GM12864 (cell line): ENCODE measurements at places on chromosomes 5 and 9.

DNA sequence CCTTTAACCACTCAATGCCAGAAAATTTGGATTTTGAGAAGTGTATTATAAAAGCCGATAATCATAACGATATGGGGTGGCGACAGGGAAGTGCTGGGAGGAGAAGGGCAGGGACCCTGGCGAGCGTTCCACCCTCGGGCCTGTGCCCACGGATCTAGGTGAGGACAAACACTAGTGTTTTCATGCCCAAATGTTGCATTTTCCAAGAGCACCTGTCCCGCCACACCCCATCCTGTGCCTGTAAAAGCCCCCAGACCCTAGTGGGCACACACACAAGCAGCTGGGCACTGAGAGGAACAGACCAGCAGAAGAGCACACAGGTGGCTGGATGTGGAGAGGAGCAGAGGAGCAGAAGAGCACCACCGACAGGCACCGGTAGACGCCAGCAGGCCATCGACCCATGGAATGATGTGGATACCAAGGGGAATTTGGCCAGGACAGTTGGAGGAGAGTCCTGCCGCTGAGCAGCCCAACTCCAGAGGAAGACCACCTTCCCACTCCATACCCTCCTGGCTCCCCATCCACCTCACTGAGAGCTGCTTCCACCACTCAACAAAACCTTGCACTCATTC, 315.0 kb downstream of the EDIL3 start:
- DNase-seq, result no peak

GRCh38 chr5:155408465-155408864, 394.9 kb downstream of the KIF4B start:
- no peak for DNase-seq

DNA sequence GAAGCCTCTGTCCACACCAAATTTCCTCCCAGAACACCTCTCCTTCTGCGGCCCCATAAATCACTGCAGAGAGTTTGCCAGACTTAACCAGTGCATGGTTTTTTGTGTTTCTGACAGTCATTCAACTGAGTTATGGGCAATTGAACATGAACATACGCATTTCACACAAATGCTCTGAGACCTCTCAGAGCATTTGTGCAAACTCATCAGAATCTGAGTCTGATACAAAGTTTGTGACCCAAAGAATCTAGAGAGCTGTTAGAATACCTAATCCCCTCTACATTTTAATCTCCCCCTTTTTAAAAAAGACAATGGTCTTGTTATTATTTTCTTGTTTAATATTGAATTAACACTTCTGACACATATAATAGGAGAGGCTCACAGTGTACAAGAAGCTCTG, 416.9 kb upstream of the SMARCA2 start:
- no peak for DNase-seq

DNA sequence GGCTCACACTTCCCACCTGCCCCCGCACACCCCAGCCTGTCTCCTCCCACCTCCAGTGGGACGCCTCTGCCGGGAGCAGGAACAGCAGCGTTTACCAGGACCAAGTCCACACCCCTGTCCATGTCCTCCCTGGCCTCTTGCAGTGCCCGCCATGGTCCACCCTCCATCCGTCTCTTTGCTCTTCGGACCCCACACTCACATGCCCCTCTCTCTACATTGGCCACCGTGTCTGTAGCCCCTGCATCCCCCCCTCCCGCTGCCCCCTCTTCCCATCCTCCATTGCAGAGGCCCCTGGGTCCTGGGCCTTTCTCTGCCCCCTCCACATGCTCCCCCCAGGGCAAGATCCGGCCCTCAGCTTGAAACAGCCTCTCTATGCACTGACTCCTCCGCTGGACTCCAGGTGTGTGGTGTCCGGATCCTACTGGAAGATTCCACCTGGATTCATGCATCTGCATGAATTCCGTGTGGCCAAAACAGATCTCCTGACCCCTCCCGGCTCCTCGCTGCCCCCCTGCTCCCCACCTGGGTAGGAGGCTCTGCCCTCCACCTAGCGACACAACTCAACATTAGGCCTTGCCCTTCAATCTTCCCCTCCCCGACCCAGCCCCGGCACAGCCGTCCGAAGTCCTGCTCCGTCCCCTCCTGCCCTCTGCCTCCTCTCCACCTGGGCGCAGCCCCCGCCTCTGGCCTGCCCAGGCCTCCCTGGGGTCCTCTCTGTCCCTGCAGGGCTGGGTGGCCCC, 168.5 kb downstream of the OLFM1 start:
- no peak for DNase-seq

DNA sequence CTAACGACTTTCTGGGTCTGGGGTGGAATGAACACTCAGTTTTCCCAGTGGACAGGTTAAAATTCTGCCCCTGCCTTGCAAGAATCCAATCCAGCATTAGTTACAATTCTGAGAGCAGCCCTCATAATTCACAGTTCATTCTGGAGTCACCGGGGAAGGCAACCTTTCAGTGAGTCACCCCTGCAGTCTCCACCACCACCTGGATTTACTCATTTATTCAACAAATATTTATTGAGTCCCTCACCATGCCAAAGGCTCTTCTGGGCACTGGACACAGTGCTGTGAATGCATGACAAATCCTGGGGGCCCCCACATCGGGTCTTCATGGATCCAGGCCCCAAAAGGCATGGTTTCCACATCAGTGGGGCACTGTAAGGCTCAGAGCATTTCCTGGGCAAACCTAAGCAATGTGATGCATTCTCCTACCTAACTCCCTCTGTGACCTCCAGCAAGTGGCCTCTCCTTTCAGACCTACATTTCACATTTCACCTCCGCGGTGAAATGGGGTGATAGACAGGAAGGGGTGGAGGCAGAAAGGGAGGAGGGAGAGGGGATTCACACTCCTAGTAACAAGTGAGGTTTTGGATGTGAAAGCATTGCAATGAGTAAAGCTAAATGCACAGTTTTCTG, 6.4 kb upstream of the MSX2 start:
- no peak for DNase-seq

DNA sequence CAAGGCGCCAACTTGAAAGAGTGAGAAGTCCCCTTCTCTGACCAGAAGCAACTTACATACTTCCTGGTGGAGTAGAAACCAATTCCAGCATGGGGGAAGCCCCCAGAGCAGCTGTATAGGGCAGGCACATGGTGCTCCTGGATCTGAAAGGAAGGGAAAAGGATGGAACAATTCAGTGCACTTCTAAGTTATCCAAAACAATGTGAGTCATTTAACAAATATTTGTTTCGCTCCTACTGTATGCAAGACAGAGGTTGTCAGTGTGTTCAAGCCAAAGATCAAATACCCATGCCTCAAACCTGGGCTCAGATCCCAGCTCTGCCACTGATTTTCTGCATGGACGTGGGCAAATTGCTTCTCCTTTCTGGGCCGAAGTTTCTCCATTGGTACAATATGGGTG, 67.1 kb downstream of the LHX2 start:
- no peak for DNase-seq

DNA sequence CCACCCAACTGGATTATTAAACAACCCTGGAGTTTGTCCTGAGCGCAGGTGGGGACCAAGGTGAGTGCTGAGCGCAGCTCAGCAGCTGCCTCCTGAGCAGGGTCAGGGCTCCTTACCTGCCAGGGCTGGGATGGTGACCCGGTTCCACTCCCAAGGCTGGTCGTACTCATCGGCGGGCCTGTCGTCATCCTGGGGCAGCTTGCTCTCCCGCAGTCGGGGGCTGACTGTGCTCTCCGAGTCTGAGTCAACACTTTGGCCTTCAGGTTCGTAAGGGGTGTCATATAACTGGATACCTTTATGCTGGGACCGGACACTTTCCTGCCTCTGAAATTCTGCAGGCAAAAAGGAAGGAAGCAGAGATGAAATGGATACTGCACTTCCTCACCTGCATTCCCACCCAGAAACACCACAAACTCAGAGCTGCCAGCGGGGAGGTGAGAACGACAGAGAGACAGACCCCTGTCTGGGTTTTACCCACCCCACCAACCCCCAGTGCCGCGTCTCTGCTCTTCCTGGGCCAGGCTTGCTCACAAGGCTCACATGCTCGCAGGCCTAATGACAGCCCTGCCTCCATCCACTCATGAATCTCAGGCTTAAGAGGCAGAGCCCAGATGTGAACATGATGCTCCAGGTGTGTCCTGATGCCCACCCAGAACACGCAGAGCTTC, 70.7 kb upstream of the SLC25A51 start:
- DNase-seq, result no peak

DNA sequence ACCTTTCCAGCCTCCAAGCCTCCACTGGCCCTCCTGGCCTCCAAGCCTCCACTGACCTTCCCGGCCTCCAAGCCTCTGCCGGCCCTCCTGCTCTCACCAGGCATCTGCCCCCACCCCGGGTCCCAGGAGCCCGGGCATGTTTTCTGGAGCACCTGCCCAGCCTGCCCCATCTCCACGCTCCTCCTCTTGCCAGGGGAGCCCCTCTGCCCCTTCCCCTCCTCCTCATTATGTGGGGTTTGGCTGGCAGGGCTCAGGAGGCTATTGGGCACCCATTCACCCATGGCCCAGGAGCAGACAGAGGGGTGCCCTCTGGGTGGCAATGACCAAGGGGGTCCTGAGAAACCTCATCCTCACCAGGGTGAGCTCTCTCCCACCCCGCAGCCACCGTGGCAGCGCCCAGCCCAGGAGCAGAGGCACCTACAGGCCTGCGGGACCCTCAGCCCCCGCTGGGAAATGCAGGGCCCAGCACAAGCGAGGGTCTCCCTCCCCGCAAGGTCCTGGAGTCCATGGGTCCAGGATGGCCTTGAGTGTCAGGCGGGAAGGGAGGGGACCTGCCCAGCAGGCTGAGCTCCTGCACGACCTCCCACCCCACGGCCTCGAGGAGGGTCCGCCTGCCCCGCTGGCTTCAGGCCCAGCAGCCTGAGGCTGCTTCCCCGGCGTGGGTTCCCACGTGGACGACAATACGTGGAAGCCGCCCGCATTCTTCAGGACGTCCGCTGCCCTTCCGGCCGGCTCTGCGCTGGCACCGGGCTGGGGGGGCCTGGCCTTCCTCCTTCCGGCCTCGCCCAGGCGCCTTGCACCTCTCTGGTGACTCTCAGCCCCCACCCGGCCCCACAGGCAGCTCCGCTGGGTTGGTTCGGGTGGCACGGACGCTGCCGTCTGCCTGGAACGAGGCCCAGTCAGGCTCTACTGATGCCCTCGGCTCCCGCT, 51.4 kb upstream of the NRARP start:
- DNase-seq, result no peak

GRCh38 chr9:115520646-115521045, 402.7 kb upstream of the TNC start:
- no peak for DNase-seq

DNA sequence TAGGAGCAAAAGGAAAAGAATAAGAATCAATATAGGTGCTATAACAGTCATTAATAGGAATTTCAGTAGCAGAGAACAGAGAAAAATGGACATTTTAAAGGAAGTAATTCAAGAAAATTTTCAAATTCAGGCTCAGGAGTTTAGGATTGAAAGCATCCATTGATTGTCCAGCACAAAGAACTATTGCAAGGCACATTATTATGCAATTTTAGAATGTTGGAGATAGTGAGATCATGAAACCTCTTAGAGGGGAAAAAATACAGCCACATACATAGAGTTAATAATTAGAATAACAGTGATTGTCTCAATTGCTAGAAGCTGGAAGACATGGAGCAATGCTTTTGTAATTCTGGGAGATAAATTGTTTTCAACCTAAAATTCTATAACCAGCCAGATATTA, 31.5 kb downstream of the CNTLN start:
- DNase-seq, result no peak

GRCh38 chr5:112628214-112628980, 109.3 kb upstream of the APC start:
- no peak for DNase-seq

DNA sequence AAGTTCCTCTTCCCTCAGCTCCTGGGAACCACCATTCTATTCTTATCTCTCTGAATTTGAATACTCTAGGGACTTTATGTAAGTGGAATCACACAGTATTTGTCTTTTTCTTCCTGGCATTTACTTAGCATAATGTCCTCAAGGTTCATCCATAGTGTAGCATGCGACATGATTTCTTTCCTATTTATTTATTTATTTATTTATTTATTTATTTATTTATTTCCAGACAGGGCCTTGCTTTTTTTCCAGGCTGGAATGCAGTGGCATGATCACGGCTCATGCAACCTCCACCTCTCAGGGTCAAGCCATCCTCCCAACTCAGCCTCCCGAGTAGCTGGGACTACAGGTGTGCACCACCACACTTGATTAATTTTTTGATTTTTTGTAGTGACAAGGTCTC, 142.1 kb downstream of the GPBP1 start:
- DNase-seq, result no peak

DNA sequence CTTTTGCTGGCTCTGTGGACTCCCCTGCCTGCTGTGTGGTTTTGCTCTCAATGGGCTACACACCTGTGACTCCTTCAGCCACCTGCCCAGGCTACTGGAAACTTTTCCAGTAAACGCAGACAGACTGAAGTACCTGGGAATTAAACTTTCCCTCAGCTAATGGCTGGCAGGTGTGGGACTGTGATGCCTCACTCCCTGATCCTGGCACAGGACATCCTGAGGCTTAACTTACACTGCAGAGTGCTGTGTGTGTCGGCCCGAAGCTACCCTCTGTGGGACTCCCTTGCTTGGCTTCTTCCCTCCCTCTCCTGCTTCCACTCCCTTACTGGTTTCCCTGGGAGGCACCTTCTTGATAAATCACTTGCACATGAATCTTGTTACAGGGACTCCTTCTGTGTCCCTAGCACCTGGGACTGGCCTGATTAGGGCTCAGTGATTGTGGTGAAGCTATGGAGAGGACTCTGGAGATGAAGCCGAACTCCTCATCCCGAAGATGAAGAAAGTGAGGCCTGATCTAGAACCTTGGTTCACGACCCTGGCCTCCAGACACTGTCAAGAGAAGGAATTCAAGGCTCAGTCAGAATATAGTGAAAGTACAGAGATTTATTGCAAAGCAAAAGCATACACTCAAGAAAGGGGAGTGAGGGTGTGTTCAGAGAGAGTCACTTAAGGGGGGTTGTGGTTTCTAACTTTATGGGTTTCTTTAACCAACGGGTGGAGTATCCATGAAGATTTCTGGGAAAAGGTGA, 113.4 kb upstream of the ALDH1B1 start:
- no peak for DNase-seq

GRCh38 chr5:141420855-141421488, at the start of gene PCDHGA11:
PCDHGA11 (plus strand) TSS chr5:141421051; CDS start chr5:141421228, 177 bp downstream.
- DNase-seq, result no peak

- no peak for DNase-seq
Observed at GRCh38 chr5:59245198-59245597, 648.3 kb downstream of the PDE4D start.

GRCh38 chr9:124939944-124940343, 939 bp downstream of the GOLGA1 start:
- DNase-seq, result no peak

DNA sequence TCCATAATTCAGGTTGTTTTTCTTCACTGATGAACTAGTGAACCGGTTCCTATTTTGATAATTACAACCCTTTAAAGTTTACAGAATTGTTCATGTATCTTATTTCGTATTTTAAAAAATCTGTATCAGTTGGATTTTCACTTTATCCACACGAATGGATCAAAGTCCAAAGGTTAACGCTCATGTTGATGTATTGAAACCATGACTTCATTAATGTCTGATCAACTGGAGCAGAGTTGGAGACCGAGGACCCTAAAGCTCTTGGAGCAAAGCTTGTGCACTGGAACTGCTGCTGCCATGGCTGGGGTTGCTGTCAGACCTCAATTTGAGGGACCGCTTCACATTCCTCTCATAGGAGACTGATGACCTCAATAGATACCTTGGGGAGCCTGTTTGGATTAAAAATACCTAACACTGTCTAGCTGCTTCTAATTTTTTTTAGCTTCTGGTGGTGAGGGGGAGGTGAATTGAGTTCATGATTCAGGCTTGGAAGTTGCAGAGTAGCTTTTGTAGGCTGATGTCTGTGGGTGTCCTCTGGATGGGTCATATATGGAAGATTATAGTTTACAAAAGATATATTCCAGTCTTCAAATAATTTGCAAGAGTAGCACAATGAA, 45.1 kb downstream of the KIAA1958 start:
- no peak for DNase-seq

- no peak for DNase-seq
Observed at GRCh38 chr5:123344816-123345426, 78.3 kb downstream of the CEP120 start.
